Calu3 (cell line): ENCODE measurements at places on chromosomes 6 and 20. TPM values are rescaled to one million over a fixed set of nuclear protein-coding genes. Genes with fewer than 3 reads are reported as not detected.

GRCh38 chr6:116572162-116572561, 858 bp downstream of the RWDD1 start:
- DNase-seq = no peak

TSBP1 gene
- not detected in 2 replicates for total RNA-seq

MPC1 gene
- 41.5 and 48.9 TPM in 2 replicates for total RNA-seq

SIRPD gene
- total RNA-seq = not detected in 2 replicates

C20orf141 gene
- not detected in 2 replicates for total RNA-seq

DNA sequence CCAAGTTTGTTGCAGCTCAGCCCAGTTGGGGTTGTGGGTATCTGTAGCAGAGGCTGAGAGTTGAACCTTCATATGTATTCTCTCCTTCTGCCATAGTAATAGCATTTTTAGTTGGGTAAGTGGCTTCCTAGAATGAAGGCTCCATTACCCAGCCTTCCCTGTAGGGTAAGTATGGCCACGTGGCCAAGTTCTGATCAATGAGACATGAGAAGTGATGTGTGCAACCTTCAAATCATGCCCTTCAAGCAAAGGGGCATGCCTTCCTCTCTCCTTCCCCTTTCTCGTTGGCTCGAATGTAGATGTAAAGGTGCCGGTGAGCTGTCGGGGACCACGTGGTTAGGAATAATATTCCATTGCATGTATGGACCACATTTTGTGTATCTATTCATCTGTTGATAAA, 12.7 kb upstream of the TRAF3IP2 start:
- DNase-seq = no peak

GRCh38 chr6:8229915-8230756, 127.8 kb upstream of the EEF1E1 start:
- no peak for DNase-seq

RPS21 gene
- total RNA-seq = 1,920 and 1,936 TPM in 2 replicates
